Urothelium cell line (cell line): ENCODE measurements at places on chromosomes 16 and 17.
A peak's percentile ranks its signal among the peaks of the same experiment; 100 is the strongest.

GRCh38 chr17:70276906-70277305 is 107.6 kb downstream of the KCNJ2 start:
- no peak for DNase-seq

- no peak for DNase-seq
Measured at GRCh38 chr16:47371271-47372014, 89.4 kb downstream of the ITFG1 start.

- peak; percentile 35 for DNase-seq
Measured at GRCh38 chr16:84548971-84549844, 44.7 kb upstream of the MEAK7 start.

GRCh38 chr16:79316004-79316458 is 284.5 kb downstream of the MAF start:
- DNase-seq: no peak

DNA sequence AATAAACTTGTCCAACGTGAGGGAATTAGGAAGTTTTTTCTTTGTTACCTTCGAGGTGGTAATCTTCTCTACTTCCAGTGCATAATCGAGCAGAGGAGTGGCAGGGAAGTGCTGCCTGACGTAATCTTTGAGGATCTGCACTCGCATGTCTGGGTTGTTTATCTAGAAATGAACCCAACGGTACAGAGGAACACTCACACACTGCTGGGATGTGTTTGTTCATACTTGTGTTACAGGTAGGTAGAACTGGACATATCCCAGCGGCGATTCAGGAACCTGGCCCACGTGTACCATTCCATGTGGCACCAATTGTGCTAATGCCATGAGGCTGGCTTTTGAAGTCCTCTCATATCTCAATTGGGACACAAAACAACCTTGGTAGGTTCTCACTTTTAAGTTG is 4.2 kb upstream of the KLHL11 start:
- no peak for DNase-seq

GRCh38 chr17:13835151-13835550 is 233.4 kb upstream of the HS3ST3A1 start:
- no peak for DNase-seq

GRCh38 chr16:67842509-67843342 is 606 bp downstream of the THAP11 start:
- DNase-seq: peak; percentile 39

DNA sequence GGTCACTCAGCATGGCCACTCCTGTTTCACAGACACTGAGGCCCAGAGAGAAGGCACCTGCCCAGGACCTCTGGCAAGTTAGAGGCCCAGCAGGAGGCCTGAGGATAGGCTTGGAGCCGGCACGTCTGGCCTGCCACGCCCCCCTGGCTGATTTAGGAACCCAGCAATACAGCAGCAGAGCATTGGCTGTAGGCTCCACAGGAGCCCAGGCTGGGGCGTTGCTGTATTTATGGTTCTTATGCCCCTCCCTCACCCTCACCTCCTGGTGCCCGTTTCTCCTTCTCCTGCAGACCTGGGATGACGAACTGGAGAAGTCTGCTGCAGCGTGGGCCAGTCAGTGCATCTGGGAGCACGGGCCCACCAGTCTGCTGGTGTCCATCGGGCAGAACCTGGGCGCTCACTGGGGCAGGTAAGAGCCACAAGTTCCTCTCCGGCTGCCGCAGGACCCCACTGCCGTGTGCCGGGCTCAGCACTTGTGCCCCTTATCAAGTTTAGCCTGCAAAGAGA is 25.8 kb downstream of the CRISPLD2 start:
- no peak for DNase-seq

- no peak for DNase-seq
Measured at GRCh38 chr17:57665696-57666095, 79.4 kb downstream of the CCDC182 start.

DNA sequence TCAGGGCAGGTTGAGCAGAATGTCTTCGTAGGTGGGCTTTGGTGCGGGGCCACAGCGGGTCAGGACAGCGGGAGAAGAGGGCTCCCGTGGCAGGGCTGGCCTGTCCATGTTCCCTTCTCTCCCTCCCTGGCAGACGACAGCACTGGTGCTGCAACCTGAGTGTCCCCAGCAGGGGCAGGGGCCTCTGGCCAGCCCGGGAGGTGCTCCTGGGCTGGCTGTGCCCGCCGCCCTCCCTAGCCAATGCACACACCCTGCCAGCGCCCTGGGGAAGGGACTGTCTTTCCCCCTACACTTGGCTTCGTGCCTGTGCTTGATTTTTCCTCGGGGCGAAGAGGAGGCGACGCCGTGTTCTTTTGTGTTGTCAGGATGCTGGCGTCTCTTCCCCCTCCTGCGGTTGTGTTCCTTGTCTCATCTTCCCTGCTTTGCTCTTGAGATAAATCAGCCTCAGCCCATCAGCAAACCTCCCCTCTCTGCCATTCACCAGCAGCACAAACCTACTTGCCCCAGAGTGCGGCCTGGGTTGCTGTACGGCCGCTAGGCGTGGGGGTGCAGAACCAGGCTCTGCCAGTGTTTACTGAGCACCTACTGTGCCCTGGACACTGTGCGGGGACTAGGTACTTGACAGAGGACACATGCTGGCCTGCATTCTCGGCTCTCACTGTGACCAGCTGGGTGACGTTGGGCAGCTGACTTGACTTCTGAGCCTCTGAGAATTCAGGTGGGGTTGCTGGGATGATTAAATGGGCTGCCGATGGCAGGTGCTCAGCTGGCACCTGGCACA is 237.3 kb upstream of the CIBAR2 start:
- no peak for DNase-seq

- no peak for DNase-seq
Measured at GRCh38 chr16:24820522-24820921, 25.2 kb upstream of the SLC5A11 start.

DNA sequence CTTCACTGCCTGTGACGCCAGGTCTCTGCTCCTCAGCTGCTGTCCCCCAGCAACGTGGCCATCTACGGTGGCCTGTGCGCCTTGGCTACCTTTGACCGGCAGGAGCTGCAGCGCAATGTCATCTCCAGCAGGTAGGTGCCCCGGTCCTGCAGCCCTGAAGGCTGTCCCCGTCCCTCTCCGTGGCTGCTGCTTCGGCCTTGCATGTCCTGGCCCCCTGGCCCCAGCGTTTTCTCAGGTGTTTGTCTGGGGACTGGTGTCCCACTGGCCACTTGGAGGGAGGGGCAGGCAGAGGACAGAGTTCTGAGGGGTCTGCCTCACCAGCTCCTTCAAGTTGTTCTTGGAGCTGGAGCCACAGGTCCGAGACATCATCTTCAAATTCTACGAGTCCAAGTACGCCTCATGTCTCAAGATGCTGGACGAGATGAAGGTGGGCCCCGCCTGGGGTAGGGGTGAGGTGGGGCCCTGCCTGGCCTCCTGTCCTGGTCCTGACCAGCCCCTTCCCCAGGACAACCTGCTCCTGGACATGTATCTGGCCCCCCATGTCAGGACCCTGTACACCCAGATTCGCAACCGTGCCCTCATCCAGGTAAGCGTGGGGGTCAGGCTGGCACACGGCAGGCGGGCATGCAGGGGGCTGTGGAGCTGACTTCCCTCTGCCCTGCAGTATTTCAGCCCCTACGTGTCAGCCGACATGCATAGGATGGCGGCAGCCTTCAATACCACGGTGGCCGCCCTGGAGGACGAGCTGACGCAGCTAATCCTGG is 4.4 kb downstream of the GPS1 start:
- DNase-seq: no peak

GRCh38 chr17:63826468-63827001 is 696 bp upstream of the PSMC5 start:
- DNase-seq: peak; percentile 29

DNA sequence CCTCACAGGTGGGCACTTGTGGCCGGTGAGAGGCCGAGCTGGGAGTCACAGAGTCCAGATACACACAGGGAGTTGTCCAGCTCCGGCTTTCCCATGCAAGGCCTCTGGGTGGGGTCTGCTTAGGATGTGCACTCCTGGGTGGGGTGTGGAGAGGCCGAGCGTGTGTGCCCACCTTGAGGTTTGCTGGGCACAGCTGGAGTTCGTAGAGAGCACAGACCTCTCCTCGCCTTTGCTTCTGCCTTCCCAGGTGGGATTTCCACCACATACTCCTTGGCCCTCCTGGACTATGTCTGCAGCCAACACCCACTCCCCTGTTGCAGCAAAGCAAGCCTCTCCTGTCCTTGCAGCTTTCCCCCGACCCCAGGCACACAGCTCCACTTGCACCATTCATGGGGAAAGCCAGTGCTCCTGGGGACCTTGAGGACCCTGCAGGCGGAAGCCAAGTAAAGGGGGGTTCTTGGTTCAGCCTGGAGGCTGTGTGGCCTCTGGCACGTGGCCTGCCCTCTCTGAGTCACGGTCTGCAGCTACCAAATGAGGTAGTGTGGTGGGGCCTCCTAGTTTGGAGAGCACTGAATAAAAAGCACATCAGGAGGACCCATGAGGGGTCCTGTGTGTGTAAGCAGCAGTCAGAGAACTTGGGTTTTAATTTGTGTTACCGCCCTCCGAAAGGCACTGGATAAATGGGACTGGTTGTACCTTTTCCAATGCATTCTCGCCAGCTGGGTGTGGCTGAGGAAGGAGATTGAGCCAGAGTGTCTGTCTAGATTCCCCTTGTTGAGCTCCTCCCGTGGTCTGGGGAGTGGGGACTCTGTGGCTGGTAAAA is 31.5 kb downstream of the MPRIP start:
- DNase-seq: no peak

- peak; percentile 25 for DNase-seq
Measured at GRCh38 chr17:732902-733720, 715 bp downstream of the TLCD3A start.

DNA sequence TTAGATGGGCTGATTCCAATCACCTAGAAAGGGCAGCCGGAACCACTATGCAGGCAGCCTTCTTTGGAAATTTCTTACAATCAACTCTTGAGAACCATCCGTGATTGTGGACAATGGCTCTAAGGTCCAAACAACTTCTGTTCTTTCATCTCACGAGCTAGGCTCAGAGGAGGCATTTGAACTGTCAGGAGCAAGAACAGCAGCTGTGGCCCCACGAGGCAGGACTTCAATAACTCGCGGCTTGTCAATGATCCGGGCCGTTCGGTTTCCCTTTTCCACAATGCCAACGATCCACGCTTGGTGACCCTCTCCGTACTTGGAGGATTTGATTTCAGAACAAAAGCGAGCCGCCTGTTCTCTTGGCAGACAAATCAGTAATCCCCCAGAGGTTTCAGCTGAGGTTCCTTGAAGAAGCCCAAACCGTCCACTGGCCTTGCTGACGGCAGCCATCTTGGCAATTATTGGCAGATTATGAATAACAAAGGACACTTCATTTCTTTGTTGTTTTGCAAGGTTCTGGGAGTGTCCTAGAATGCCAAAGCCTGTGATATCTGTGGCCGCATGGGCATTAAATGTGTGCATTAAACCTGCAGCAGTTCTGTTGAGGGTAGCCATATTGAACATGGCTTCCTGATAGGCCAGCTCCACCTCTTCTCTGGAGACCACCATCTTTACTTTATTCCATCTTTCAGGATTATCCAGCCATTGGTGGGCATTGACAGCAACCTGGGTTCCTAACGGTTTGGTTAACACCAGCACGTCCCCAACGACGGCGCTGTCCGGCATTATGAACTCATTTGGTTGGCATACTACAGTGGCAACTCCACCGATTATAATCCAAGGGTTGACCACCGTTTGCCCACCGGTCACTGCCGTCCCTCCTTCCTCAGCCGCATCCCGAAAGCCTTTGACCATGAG is 1.2 kb downstream of the SEPHS2 start:
- no peak for DNase-seq

DNA sequence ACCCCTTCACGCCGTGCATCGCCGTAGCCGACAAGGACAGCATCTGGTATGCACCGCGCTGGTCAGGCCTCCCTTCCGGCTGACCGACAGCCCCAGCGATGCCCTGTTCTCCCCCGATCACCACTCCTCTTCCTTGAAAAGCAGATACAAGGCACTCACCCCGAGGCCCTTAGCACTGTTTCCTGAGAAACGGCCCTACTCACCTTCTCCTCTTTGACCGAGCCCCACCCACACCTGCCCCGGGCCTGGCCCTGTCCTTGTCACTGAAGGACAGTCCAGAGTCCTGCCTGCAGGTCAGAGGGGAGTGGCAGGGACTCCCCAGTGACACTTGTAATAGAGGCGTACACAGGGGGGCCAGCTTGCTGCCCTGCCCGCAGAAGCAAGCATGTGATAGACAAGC is 45.9 kb upstream of the CHMP6 start:
- DNase-seq: no peak
